ENCODE measurements at places on chromosomes 5 and 9.
A peak's percentile ranks its signal among the peaks of the same experiment; 100 is the strongest.

- DNase-seq, result no peak
Measured at GRCh38 chr5:39902626-39903025, 477.8 kb upstream of the DAB2 start.

DNA sequence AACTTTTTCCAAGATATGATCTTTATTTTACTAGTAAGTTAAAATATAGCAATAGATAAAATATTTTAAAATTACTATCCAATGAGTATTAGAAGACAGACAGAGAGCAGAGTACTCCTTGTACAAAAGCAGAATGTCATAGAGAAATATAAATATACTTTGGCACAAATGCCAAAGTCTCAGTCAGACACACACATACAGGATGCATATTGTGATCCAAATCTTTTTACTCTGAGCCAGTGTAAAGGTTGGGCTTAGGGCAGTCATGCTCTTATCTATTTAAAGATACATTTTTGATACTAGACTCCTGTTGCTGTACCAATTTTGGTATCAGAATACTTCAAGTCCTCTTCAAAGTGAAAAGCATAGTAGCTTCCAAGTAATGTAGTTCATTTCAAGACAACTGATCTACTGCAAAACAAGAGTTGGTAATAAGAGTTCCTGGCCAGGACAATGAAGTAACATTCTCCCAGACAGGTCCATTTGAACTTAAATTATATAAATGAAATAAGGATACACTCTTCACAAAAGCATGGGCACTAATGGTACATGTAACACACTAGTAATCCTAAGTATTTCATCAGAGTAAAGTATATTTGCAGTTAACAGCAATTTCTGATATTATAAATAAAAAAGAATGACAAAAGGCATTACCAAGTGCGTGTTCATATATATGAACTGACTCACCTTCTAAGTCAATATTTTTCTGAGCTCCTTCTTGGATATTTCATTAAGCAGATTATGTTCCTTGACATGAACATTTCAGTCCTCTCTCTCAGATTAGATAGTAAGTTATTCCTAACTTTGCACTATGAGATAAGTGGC, 10.5 kb downstream of the PFDN1 start:
- DNase-seq, result no peak

- no peak for DNase-seq
Measured at GRCh38 chr5:11468334-11469039, 435.8 kb downstream of the CTNND2 start.

DNA sequence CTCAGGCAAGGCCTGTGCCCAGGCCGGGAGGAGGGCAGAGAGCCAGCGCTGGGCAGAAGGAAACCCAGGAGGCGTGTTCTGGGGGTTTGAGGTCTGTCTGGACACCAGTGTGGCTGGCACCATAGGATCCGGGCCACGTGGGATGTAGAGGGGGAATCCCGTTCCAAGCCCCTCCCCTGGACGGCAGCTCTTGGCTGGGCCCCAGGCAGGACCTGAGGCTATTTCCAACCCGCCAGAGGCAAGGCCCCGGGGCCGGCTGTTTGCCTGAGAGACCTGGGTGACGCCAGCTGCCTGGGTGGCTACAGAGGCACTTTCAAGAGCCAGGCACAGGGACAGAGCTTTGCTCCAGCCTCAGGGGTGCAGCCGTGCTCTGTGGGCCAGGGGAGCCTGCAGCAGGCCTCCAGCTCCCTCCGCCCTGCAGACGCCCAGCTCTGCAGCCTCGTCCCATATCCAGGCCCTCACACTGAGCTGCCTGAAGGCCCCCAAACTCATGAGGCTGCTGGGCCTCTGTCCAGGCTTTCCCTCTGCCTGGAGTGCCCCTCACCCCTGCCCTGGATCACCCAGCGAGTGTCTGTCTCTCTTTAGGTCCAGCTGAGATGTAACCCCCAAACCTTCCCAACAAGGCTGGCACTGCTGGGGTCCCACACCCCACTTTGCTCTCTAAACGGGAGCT, 56.6 kb upstream of the EGFL7 start:
- DNase-seq, result no peak

GRCh38 chr9:76643399-76644117, 120.7 kb upstream of the PCA3 start:
- DNase-seq, result no peak

GRCh38 chr5:37739817-37740261, 100.0 kb downstream of the GDNF start:
- no peak for DNase-seq

- no peak for DNase-seq
Measured at GRCh38 chr9:23621924-23622323, 204.1 kb downstream of the ELAVL2 start.

DNA sequence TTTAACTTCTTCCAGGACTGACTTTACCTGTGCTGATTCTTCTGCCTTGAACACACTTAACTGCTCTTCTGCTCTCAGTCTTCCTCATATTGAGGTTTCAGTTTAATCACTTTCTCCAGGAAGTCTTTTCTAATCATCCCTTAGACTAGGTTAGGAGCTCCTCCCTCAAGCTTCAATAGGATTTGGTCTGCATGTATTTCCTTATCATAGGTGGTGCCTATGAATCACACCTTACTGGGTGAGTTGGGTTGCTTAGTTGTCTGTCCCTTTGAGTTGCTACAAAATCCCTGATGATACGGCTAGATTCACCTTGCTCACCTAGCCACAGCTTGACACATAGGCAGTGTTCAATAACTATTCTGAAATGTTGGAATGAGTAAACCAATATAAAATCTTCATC, 164.4 kb downstream of the DNAH5 start:
- no peak for DNase-seq

DNA sequence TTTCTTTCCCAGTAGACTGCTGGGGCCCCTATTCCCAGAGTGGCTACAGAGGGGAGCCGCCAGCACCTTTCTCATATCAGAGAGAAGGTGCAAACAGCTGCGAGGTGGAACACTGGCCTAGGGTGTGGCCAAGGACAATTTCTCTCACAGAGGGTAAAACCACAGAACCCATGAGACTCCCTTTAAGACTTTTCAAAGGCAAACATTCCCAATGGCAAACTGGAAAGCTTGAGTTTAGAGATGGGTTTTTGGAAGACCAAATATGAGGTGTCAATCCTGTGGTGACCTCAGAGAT, 335.1 kb upstream of the PIK3R1 start:
- DNase-seq, result no peak

DNA sequence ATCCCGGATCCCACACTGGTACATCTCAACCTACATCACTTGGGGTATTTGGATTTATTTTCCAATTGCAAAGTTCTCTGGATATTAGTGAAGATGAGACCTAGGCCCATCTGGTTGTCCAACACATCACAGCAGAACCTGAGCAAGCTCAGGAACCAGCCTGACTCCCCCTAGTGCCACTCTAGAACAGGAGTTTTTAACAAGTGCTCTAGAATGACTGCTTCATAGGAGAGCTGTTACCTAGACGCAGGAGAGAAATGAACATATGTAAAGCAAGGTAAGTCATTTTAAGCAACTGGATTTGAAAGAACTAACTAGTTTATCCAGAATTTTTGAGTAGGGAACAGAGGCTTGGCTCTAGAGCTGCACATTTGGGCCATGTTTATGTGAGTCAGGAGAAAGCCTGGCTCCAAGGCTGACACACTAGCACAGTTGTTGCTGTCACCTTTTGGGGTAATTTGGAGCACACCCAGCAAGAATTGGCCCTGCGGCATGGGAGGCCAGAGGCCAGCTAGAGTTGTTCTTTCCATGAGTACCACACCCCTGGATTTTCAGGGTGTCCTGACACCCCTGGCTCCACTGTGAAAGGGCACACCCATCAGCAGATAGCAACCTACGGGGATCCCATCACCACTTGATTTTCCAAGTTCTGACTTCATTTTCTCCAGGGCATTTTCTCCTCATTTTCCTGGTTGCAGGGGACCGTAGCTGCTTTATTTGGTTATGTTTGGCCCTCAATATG, 110.9 kb upstream of the LPAR1 start:
- DNase-seq, result no peak

DNA sequence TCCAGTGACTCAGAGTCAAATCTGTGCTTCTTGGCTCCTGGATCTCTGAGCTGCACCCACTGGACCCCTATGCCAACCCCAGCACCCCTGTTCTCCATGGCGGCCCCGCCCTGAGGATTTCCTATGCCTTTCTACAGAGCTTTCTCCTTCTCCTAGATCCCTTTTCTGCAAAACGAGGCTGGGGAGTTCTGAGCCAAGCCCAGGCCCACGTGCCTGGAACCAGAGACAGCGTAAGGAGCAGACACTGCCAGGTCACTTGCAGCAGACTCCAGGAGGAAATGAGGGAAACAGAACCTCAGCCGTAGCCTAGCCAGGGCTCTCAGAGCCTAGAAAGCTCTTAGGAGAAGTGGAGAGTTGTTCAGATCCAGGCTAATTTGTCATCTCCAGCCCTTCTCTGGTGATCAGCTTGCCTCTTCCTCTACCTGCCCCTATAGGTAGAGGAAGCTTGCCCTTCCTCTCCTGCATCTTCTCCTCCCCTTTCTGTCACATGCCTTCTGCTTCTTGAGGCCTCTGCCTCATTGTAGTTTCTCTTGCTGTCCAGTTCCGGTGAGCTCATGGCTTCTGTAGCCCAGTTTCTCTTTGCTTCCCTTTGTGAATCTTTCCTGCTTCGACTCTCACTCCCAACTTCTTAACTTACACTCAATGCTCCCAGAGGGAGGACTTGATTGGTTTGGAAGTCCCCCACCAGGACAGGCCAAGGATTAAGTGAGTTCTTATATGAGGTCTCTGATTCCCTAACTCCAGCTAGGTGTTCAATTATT, 163.4 kb downstream of the RGS3 start:
- no peak for DNase-seq

DNA sequence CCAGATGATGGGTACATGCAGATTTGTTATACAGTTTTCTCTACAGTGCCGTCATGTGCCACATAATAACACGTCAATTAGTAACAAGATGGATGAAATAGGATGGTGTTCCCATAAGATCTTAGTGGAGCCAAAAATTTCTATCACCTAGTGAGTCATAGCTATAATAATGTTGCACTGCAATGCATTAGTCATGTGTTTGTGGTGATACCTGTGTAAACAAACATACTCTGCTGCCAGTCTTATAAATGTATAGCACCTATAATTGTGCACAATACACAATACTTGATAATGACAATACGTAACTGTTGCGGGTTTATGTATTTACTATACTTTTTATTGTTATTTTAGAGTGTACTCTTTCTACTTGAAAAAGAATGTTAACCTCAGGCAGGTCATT, 865.4 kb downstream of the MAT2B start:
- no peak for DNase-seq

DNA sequence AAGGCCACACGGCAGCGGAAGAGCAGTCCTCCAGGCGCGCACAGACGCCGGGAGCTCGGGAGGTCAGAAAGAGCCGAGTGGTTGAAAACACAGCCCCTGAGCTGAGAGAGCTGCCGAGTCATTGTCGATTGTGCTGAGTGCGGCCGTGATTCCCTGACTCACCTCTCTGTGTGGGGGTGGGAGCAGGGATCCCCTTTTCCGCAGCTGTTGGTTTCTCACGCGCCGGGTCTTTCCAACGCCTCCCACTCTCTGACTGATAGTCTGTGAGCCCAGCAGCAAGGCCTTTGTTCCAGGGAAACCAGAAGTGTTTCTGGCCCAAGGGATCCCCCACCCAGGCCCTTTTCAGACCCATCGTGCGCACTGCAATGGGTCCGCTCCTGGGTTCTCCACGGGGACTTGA, 97.3 kb downstream of the MRPL36 start:
- no peak for DNase-seq

DNA sequence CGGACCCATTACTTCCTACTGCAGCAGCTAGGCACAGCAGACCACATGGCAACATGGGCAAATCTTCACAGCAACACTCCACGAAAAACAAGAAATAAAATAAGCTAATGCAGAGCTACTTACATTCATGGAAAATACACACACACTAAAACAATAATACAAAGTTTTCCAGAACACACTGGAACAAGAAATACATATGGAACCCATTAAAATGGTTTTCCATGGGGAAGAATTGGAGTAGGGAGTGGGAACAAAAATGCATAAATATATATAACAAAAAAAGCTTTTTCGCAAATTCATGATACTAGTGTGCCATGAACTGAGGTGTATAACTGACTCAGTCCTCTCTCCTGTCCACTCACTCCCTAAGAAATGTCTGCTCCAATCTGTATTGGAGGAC, 8.3 kb downstream of the ADAMTS12 start:
- no peak for DNase-seq

DNA sequence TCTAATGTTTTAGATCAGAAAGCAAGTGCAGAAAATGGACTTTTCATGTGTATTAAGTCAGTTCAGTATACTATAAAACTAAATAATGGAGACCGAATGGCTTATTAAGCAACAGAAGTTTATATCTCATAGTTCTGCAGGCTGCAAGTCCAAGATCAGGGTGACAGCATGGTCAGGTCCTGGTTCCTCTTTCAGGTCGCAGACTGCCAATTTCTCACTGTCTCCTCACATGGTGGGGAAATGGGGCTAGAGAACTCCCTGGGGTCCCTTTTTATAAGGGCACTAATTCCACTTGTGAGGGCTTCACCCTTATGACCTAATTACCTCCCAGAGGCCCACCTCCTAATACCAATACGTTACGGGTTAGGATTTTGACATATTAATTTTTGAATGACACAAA, 48.7 kb downstream of the RICTOR start:
- DNase-seq, result no peak

GRCh38 chr9:85876628-85877027, 64.3 kb upstream of the NAA35 start:
- DNase-seq, result no peak

- DNase-seq, result no peak
Measured at GRCh38 chr5:53277491-53277890, 167.9 kb upstream of the MOCS2 start.

- peak; percentile 50 for DNase-seq
Measured at GRCh38 chr5:139746691-139747582, 48.7 kb upstream of the PSD2 start.

DNA sequence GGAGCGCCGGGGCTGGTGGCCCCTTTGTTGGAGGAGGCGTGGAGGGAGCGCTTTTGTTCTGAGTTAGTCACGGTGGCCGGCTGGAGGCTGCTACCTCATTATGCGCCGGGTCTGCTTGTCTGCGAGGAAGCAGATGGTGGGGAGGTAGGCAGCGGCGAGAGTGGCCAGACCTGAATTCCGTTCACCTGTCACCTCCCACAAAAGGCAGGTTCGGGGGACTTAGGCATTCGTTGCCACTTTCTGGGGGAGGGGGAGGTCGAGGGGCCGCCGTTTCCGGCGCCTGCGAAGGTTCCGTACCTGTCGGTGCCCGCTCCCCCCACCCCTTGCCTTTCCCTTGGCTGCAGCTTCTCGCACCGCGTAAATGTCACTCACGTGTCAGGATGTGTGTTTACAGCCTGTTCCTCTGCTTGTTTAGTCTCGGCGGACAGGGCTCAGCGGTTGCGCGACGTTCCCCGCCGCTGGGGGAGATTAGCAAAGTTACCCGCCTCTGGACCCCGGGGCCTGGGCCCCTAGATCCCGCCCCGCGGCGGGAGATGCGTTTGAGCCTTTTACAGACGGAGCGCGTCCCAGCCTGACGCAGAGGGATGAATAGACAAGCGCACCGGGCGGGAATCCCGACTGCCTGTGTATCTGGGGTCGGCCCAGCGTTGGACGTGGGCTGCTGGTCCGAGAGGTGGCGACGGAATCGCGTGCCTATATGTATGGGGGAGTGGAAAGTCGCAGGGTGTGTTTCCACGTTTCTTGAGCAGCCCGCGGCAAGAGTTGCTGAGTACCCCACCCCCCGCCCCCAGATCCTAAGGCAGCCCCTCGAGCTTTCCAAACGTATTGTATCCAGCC, 2.7 kb upstream of the LHX2 start:
- DNase-seq, result no peak

Measured in activated T-helper 1 cell treated with anti-CD3 and anti-CD28 coated beads, Interleukin-2, amount 50 U/mL, for 16 hours (primary cell).